ENCODE measurements at places on chromosomes 2 and 18. TPM values are rescaled to one million over a fixed set of nuclear protein-coding genes. Genes with fewer than 3 reads are reported as not detected.
A peak's percentile ranks its signal among the peaks of the same experiment; 100 is the strongest.

- H3K27ac ChIP-seq, result no peak overlapping the region
- H3K27me3 ChIP-seq, result no peaks in the 10 kb centered on the region
These were observed 84.2 kb downstream of the SETBP1 start for GRCh38 chr18:44764863-44765262.

DNA sequence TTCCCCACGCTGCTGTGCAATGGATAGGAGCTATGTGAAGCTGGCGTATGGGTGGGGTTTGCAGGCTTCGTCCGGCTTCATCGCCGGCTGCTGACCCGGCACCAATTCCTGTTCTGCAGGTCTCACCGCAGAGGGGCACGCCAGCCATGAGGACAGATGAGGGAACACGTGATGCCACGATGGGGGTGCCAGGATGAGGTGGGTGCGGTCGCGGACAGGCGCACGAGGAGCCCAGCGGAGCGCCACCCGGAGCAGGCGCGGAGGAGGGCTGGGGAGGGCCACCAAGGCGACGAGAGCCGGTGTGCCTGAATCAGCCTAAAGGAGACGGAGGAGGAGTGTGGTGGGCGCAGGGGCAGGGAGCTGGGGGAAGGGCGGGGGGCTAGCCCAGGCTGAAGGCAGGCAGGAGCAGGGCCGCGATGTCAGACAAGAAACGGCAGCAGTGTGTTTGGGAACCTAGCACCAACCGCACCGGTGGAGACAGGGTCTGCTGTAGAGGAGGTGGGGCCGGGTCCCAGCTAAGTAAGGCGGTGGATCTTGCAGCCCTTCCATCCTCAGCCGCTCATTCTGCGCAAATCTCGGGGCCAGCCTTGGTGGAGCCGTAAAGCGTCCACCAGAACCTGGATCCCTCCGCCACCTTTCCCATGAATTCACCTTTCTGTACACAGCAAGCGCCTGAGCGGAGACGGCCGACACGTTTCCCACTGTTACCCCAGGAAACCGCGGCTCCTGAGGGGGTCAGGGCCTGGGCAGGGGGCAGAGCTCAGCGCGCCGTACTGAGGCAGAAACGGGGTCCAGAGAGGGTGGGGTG is 17.0 kb upstream of the CD8A start:
- DNase-seq, result no peak
- peaks cover 9% of the 10 kb centered on the region for H3K27me3 ChIP-seq
- no peaks in the 10 kb centered on the region for H3K36me3 ChIP-seq
- no peak overlapping the region for H3K27ac ChIP-seq

DNA sequence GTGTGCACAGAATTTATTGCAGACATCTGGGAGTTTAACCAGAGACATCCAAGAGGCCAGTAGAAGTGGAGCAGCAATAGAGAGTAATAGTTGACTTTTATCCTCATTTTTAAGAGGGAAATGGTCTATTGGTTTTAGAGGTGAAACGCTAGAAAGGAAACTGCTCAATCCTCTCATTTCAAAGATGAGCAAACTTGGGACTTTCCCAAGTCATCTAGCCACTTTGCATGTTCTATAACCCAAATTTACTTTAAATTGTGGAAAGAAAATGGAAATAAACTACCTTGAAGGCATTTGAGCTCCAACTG is 601.7 kb downstream of the ARHGAP15 start:
- no peak for DNase-seq
- H3K36me3 ChIP-seq, result no peaks in the 10 kb centered on the region
- no peak overlapping the region for H3K4me3 ChIP-seq
- no peaks in the 10 kb centered on the region for H3K4me1 ChIP-seq
- no peak overlapping the region for H3K27ac ChIP-seq

DNA sequence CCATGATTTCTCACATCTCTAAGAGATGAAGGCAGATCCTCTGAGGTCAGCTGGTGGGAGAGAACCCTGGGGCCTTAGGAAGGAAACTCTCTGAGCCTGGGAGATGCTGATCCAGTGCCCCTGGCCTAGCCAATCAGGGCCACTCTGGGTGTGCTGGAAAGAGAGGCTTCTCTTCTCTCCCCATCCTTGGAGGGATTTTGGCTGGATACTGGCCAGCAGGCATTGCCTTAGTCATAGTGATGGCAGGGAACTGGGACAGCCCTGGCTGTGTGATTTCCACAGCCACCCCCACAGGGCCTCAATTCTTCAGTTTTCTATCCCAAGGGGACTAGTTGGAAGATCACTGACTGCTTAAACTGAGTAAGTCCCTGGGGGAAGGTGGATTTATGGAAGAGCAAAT is 26.6 kb upstream of the PLB1 start:
- no peaks in the 10 kb centered on the region for H3K4me1 ChIP-seq
- no peak for DNase-seq
- H3K4me3 ChIP-seq, result no peak overlapping the region
- no peak overlapping the region for H3K27ac ChIP-seq
- no peaks in the 10 kb centered on the region for H3K27me3 ChIP-seq
- H3K36me3 ChIP-seq, result no peaks in the 10 kb centered on the region

- H3K27me3 ChIP-seq, result no peaks in the 10 kb centered on the region
- peaks cover 48% of the 10 kb centered on the region for H3K36me3 ChIP-seq
- no peak overlapping the region for H3K4me3 ChIP-seq
- peak; percentile 77 for DNase-seq
These were observed 5.4 kb downstream of the LBH start for GRCh38 chr2:30236591-30237238.

GRCh38 chr2:33788044-33788443 is 188.9 kb upstream of the FAM98A start:
- no peak for DNase-seq
- H3K27me3 ChIP-seq, result no peaks in the 10 kb centered on the region
- no peak overlapping the region for H3K4me3 ChIP-seq
- H3K27ac ChIP-seq, result no peak overlapping the region
- H3K36me3 ChIP-seq, result no peaks in the 10 kb centered on the region

- peaks cover 51% of the 10 kb centered on the region for H3K36me3 ChIP-seq
- no peaks in the 10 kb centered on the region for H3K4me1 ChIP-seq
- H3K27me3 ChIP-seq, result no peaks in the 10 kb centered on the region
- H3K4me3 ChIP-seq, result no peak overlapping the region
- no peak overlapping the region for H3K27ac ChIP-seq
These were observed 37.8 kb downstream of the GORASP2 start for GRCh38 chr2:170966648-170967396.

- H3K27me3 ChIP-seq, result no peaks in the 10 kb centered on the region
- H3K4me3 ChIP-seq, result no peak overlapping the region
- no peak overlapping the region for H3K27ac ChIP-seq
- no peak for DNase-seq
- no peaks in the 10 kb centered on the region for H3K36me3 ChIP-seq
- no peaks in the 10 kb centered on the region for H3K4me1 ChIP-seq
These were observed 20.3 kb downstream of the TBR1 start for GRCh38 chr2:161436411-161436810.

- no peak overlapping the region for H3K4me3 ChIP-seq
- no peaks in the 10 kb centered on the region for H3K36me3 ChIP-seq
These were observed 50.8 kb downstream of the CCBE1 start for GRCh38 chr18:59646228-59646962.

DNA sequence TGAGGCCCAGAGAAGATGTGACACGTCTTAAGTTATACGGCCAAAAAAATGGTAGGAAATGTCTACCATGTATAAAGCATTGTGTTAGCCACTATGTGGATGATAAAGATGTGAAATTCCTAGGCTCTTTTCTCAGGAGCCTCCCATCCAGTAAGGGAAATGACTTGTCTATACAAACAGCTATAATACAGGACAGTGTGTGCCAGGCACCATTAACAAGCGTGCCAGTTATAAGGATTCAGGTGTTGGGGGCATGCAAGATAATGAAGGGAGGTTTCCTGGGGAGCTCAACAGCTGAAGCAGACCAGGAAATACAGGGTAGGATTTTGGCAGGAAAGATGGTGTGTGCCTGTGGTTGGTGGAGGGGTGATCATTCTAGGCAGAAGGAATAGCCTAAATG is 37.6 kb downstream of the ALPK2 start:
- no peak overlapping the region for H3K27ac ChIP-seq
- H3K27me3 ChIP-seq, result no peaks in the 10 kb centered on the region
- H3K4me1 ChIP-seq, result no peaks in the 10 kb centered on the region
- DNase-seq, result no peak
- no peaks in the 10 kb centered on the region for H3K36me3 ChIP-seq
- no peak overlapping the region for H3K4me3 ChIP-seq

The FKBP1B gene
- not detected for total RNA-seq

The HMSD gene
- total RNA-seq, result not detected

The IL36RN gene
- not detected for total RNA-seq

The BCL11A gene
- total RNA-seq, result 0.11 TPM

The EGR4 gene
- total RNA-seq, result not detected

The ACKR3 gene
- 75.6 TPM for total RNA-seq

The SERPINB12 gene
- 0.32 TPM for total RNA-seq

The TXNDC9 gene
- total RNA-seq, result 34.3 TPM

The CD207 gene
- total RNA-seq, result not detected

The MEIS1 gene
- 46.7 TPM for total RNA-seq
